ENCODE measurements at places on chromosomes 6 and 20.

- no peak for DNase-seq
These were observed 5.8 kb downstream of the C6orf132 start for GRCh38 chr6:42136508-42137193.

GRCh38 chr20:36349384-36350170 is 43.4 kb downstream of the DLGAP4 start:
- DNase-seq: no peak

DNA sequence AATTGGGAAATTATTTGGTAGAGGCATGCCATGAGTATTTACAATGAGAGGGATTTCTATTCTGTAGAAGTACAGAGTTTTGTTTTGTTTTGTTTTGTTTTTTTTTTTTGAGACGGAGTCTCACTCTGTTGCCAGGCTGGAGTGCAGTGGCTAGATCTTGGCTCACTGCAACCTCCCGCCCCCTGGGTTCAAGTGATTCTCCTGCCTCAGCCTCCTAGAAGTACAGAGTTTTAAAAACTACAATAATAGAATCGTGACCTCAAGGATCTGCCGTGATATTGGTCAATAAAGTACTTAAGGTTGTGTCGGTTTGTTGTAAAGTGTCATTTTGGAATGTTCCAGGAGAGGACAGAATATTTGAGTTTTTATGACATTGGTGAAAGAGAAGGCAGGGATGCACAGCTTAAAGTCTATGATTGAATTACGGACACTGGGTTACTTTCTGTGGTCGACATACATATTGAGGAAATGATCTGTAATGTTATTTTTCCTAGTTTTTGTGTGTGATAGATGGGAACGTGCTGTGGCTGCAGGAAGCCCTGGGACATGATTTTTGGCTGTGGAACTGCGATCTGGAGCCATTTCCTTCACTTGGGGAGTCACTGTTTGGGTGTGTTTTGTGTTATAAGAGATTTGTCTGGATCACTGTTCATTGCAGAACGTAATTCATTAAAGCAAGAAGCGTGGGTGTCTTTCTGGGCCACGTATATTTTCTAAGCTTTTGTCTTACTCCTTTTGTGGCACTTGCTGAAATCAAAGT is 59.6 kb downstream of the TIAM2 start:
- DNase-seq: no peak

DNA sequence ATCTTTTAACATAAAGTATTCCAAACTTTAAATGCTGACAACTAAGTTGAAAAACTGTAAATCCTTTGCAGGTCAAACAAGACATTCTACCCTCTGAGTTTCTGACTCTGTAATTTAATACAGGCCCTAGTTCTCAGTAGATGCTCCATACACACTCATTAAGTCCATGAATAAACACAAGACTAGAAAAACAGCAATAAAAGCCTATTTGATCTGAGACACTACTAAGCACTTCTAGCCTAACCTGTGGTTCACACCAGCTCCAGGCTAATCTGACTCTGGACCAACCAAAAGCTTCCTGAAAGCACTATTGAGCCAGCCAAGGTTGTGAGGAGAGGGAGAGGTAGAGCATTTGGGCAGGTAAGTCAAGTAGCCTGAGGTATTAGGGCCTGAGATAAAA is 103.9 kb downstream of the EPM2A start:
- no peak for DNase-seq

GRCh38 chr6:71602385-71603007 is 283.9 kb upstream of the RIMS1 start:
- DNase-seq: no peak

- DNase-seq: no peak
These were observed 282.7 kb downstream of the NRN1 start for GRCh38 chr6:5723841-5724691.

DNA sequence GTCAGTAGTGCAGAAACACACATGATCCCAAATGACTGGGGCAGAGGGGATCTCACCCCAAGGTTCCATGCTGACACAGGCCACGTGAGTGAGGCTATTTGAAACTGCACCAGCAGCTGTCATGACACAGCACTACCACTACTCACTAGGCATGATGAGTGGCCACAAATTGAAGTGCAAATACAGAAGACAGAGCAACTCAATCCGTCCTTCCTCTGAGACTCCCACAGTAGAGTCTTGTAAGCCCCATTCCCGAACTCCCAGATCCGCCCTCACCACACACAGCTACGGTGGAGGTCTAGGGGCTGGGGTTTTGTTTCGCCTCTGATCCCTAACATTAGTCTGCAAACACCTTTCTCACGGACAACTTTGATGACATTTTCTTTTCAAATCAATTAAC is 113.3 kb upstream of the NUP153 start:
- no peak for DNase-seq

- no peak for DNase-seq
These were observed 83.1 kb downstream of the KCNB1 start for GRCh38 chr20:49399329-49399728.

DNA sequence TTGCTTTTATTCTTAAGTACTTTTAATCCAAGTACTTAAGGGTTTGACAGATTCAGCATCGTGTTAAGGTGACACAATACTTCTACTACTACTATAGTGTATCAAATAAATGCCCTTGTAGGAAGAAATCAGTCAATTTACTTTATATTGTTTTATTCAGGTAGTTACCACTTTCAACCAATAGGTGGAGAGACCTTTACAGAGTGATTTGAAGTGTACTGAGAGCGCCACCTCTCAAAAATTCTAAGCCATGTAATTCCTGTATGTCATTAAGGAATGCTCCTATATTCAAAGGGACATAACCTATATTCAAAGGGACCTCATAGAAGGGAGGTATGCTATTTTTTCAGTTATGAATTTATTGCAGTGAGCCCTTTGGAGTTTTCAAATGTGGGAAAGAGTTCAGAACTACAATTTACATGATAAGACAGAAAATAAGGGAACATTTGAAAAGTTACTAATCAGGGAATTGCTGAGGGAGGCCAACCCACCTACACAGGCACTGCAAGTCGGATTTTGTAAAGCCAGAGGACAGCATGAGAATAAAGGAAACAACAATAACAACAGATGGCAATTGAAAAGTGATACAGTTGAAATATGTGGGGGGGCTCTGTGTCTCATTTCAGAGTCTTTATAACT is 955.6 kb downstream of the TBC1D32 start:
- no peak for DNase-seq

DNA sequence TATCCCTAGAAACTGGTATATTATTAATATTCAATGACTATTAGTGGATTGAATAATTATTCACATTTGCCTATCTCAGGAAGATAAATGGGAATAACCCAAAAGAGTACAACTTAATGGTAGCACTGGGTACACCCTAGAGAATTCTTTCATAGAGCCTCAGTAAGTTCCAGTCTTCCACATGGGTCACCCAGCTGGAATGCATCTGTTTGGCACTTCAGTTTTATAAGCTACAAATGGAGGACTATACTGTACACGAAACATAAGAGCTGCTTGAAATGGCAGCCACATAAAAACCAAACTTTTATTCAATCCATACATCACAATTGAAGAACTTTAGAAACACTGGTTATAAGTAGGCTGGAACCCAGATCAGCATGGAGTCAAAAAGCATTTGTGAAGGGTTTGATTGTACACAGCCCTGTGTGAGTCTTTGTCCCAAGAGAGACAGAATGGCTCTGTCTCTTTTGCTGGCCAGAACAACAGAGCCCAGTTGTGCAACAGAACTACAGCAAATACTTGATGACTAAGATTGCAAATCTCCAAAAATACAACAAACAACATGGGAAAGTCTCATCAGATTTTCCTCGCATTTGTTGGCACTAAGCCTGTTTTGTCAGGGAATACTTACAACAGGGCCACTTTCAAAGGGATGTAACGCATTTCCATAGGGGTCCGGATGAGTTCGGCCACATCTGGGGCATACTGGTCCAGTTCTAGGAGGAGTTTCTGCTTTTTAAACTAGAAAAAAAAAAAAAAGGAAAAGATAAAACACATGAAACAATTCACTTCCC is 39.5 kb downstream of the PIGU start:
- DNase-seq: no peak

DNA sequence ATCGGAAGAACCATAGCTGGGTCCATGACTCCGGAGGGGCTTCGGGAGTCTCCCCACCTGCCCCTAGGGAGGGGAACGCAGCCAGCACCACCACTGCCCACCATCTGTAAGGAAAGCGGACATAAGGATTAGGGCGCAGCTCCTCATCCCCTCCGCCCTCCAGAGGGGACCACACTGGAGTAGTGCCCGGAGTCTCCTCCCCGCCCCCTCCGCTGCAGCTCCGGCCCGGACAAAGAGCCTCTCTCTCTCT is 628 bp downstream of the SLC35B2 start:
- no peak for DNase-seq

GRCh38 chr6:16540804-16541752 is 220.2 kb downstream of the ATXN1 start:
- no peak for DNase-seq
